ENCODE measurements at places on chromosomes 13 and 19. TPM values are rescaled to one million over a fixed set of nuclear protein-coding genes. Genes with fewer than 3 reads are reported as not detected.

DNA sequence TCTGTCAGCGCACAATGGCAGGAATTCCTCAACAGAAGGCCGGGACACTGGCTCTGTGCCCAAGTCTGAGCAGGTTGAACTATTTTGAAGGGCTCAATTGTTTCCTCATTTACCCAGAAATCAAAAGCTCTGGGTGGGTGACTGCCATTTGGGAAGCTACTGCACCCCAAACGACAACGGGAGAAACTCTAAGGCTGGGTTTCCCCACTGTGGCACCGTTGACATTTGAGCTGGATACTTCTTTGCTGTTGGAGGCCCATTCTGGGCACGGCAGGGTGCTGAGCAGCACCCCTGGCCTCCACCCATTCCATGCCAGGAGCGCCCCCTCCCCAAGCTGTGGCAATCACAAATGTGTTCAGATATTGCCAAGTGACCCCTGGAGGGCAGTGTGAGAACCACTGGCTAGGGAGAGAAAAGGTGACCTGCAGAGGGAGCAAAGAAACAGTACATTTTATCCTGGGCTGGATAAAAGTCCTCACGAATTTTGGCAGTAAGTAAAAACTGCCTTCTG is 62.5 kb downstream of the RFX2 start:
- no peak for DNase-seq

GRCh38 chr13:30119476-30119875 is 187.9 kb downstream of the KATNAL1 start:
- no peak for DNase-seq

DNA sequence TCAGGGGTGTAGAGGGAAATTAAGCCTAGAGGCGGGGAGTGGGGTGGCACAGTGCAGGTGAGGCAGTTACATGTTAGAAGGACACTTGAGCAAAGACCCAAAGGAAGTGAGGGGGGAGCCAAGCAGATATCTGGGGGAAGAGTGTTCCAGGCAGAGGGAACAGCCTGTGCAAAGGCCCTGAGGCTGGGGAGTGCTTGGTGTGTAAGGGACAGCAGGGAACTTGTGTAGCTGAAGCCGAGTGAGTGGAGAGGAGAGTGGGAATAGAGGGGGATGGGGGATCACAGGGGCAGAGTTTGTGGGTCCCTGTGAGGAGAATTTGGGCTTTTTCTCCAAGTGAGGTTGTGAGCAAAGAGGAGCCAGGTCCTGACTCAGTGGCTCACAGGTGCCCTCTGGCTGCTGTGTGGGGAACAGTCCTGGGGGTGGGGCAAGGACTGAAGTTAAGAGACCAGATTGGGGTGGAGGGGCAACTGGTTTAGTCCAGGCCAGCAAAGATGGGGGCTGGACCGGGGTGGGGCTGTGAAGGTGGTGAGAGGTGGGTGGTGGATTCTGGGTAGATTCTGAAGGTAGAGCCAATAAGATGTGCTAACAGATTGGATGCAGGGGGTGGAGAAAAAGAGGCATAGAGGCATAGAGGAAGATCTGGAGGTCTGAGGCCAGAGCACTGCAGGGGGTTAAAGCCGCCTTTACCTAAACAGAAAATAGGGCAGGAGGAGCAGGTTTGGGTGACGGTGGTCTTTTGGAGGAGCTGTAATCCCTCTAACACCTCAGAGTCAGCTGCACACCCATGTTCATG is 75.3 kb downstream of the CACNA1A start:
- no peak for DNase-seq

GRCh38 chr19:47663911-47664771 is 49.1 kb upstream of the EHD2 start:
- no peak for DNase-seq

Gene ZNF284
- 1.5 TPM for total RNA-seq

Gene COX6B1
- total RNA-seq = 418 TPM
